Omental fat pad (tissue), 4 donors: ENCODE measurements at places on chromosomes 3 and 15.

GRCh38 chr3:40847551-40847992, 322.8 kb downstream of the ZNF621 start:
- no peak for DNase-seq

DNA sequence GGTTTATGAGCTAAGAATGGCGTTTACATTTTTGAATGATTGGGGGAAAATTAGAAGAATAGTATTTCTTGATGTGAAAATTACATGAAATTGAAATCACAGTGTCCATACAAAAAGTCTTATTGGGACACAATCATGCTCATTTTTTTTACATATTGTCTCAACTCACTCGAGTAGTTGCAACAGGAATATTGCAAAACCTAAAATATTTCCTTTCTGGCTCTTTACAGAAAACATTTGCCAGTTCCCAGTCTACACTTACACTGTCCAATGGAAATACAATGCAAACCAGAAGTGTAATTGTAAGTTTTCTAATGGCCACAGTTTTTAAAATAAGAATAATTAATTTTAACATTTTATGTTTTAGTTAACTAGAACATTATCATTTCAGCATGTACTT, 137.8 kb downstream of the SAMMSON start:
- no peak for DNase-seq

DNA sequence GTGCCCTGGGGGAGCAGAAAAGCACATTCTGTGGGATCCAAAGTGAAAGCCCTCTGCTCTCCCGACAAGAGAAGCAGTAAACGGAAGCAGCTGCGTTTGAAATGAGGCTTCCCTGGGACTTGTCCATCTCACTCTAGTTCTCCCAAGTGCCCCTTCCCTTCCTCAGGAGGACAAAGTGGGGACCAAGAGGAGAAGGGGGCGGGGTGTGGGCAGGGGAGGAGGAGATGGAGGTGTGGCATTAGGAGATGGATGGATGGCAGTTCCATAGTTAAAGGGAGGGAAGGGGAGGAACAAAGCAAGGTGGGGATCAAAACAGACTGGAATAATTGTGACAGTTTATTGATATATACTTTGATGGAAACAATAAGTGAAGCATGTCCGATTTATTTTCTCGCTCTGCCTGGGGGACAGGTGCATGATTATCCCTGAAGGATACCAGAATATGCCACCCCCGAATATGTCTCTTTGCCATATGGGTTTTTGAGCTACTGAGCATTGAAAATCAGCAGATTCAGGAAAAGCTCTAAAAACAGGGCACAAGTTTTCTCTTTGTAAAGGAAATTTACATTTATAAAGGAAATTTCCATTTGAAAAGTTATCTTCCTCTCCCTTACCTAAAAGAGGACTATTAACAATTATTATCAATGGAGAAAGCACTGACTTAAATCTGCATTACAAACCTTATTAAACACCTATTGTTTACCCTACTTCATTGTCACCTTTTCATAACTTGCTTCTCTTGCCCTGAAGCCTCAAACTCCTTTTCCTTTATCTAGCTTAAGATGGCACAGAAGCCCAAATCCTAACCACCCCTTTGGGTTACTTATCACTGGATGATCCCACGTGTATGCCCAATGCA, 58.9 kb upstream of the DAZL start:
- DNase-seq: no peak

DNA sequence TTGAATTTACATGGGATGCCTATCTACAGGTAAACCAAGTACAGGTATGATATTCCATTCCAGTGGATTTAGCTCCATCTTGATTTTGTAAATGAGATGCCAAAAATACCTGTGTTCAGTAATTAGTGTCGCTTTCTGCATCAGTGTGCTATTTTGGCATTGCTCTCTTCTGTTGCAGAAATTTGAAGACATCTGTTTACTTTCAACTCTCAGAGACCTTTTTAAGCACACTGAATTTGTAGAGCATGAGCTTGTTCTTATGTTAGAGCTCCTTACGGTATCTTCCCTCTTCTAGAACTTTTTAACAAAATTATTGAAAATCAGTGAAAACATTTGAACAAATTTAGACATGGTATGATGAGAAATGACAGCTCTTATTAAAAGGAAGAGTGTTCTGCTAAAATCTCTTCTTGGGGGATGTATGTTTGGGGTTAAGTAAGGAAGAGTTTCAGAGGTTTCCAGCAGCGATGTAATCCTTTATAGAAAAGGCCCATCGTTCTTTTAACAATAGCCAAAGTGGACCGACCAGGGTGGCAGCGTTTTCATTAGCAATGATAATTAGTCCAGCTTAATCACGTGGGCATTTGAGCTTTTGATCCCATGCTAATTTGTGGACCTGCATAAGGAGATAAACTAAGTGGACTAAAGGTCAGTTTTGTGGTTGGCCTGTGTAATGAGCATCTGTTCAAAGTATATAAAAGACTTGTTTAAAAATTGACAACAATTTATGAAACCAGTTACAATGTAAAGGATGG, 385.4 kb downstream of the PTPRG start:
- DNase-seq: no peak

GRCh38 chr15:74036271-74037170, 42.0 kb downstream of the PML start:
- DNase-seq: no peak

DNA sequence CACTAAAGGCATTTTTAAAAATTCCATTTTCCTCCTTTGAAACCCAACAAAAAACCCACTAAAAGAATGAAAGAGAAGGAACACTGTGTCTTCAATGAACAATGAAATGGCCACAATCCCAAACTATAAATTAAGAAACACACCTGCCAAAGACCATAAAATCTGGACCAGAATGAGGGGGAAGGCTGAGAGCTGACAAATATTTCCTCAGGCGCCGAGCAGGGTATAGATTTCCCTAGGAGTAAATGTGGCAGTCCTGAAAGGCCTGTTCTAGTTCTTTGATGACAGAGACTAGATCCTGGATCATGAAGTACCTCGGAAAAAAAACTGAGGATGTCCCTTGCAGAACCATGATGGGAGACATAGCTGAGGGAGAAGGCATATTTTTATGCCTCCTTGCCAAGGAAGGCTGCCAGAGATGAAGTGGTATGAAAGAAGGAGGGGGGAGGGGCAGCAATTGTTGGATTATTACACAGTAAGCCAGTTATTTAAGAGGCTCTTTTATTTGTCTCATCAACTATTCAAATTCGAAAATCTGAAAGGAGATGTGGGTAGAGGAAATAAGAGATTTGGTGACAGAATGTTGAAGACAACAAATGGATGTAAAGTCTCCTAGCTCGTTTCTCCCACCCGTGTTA, 275.3 kb upstream of the GOLGA6L4 start:
- DNase-seq: no peak

DNA sequence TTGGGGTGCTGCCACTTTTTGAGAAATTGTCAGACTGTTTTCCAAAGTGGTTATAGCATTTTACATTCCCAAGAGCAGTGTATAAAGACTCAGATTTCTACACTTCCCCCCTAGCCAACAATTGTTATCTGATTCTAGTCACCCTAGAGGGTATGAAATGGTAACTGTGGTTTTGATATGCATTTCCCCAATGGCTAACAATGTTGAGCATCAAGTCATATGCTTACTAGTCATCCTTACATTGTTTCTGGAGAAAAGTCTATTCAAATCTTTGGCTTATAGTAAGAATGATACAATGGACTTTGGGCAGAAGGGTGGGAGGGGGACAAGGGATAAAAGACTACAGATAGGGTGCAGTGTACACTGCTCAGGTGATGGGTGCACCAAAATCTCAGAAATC, 73.3 kb downstream of the CSNK1G1 start:
- no peak for DNase-seq

GRCh38 chr3:170745211-170745718, 124.7 kb downstream of the RPL22L1 start:
- DNase-seq: no peak

- no peak for DNase-seq
Measured at GRCh38 chr3:113054552-113054951, 63.8 kb downstream of the GTPBP8 start.

DNA sequence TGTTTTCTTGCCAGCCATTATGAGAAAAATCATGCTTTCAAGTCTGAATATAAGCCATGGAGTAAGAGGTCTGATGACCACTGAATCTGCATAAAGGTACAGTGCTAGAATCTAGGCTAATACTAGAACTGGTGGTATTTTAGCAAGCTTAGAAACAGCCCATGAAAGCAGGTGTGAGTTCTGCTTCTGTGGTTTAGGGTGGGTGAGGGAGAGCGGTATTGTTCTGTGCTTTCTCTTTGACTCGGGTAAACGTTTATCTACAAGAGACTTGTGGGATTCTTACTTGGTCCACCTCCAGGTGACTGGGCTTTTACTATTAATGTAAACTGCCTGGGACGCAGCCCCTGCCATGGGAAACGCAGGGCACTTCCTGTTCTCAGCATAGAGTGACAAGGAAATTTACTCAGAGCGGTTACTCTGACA, 55.2 kb downstream of the PGPEP1L start:
- no peak for DNase-seq

DNA sequence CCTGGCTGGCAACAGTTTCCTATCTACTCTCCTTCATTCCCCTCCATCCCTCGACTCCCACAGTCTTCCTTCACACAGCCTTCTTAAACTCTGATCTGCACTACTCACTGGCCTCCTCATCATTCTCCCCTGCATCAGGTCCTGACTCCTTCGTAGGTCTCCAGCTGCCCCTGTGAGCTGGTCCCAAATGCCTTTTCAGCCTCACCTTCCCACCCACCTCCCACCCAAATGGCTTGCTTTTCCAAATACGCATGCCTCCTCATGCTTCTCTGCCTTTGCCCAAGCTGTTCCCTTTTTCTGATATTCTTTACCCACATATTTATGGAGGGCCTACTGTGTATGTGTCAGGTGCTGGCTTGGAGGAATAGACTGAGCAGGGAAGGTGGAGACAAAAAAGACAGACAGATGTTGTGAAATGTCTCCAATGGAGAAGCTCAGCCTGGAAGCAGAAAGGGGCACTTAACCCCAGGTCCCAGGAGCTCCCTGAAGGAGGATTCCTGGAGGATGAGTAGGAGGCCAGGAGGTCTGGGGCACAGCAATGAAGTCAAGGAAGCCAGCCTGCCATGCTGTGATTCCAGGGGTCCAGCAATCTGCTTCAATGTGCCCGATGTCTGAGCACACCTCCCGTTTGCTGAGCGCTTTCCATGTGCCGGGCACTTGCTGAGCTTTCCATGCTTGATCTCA, 252.2 kb downstream of the SHQ1 start:
- no peak for DNase-seq

- DNase-seq: no peak
Measured at GRCh38 chr3:56145410-56145809, 322.9 kb downstream of the ERC2 start.

- no peak for DNase-seq
Measured at GRCh38 chr3:41178576-41178975, 20.7 kb upstream of the CTNNB1 start.

- DNase-seq: no peak
Measured at GRCh38 chr15:38672273-38672672, 107.7 kb upstream of the RASGRP1 start.

- no peak for DNase-seq
Measured at GRCh38 chr15:62883938-62884479, 158.5 kb upstream of the TPM1 start.

DNA sequence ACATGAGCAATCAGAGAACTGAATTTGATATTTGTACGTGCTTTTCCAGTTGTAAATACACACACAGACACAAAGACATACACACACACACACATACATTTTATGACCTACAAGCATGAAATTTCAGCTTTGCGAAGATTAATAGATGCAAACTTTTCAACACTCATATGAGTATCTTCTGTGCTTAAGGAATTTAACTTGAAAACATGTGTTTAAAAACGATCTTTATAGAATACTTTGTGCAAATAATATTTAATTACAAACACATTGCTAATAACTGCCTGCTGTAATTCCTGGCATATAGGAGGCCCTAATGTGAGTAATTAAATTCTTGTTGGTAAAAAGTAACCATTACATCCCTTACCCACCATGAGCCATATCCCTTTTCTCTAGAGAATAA, 107.7 kb upstream of the PLSCR5 start:
- no peak for DNase-seq

GRCh38 chr3:175486255-175486654, 627.1 kb downstream of the NAALADL2 start:
- no peak for DNase-seq

DNA sequence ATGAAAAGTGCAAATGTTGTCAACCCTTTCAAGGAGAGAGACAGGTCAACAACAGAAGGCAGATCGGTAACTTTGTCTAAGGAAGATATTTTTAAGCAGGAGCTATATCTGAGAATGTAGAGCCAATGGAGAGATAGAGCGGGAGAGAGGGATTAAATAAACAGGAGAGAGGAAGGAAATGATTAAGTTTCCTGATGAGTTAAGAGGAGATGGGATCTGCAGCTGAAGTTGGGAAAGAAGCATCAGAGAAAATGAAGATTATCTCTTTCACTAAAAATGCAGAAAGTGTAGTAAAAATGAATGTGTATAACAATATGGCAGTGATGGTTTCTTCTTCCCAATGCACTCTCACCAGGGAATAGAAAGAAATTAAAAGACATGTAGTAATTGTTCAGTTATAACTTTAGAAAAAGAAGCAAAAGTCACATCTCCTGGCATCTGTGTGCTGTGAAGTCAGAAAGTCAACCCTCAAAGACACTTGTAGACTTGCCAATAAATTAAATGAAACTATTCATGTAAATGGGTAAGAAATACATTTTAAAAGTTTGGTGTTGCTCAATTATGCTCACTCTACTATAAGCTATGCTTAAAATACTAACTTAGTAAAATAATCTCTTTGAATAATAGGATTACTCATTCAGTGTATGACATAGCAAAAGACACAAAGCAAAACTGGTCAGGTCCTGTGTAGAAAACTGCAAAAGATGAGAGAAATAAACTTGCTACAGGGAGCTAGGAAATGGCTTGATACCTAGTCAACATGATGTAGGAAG, 264.6 kb downstream of the ZIC4 start:
- DNase-seq: no peak

GRCh38 chr3:115996420-115997108, 373.3 kb downstream of the GAP43 start:
- DNase-seq: no peak
